ENCODE measurements at places on chromosomes 1 and 21.
A peak's percentile ranks its signal among the peaks of the same experiment; 100 is the strongest.

GRCh38 chr1:154465621-154466195 lies 36.3 kb upstream of the TDRD10 start:
- DNase-seq = no peak

DNA sequence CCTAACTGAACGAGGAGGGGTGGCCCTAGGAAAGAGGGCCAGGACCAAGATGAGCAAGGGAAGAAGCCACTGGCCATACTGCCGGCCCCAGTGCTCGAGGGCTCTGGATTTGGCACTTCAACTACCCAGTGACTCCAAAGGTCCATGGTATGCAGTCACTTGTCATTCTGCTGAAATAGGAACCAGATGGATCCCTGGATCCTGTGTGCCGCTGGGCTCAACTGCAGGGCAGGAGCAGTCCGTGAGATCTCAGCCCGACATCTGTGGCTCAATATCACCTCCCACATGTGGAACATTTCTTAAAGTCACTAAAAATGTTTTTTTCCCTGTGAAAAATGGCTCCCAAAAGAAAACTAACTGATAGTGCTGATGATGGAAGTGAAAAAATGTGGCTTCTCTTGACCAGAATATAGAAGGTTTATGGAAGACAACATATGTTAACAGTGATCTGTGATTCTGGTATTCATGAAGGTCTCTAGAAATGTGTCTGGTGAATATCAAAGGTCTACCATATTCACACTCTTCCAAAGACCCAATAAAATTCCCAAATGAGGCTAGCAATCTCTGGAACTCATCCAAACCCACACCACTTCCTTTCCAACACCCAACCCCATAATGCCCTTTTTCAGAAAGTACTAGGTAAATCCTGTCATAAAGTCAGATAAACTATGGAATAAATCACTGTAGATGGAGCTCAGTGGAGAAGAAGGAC lies 24.1 kb downstream of the PAFAH2 start:
- peak; percentile 20 for DNase-seq

DNA sequence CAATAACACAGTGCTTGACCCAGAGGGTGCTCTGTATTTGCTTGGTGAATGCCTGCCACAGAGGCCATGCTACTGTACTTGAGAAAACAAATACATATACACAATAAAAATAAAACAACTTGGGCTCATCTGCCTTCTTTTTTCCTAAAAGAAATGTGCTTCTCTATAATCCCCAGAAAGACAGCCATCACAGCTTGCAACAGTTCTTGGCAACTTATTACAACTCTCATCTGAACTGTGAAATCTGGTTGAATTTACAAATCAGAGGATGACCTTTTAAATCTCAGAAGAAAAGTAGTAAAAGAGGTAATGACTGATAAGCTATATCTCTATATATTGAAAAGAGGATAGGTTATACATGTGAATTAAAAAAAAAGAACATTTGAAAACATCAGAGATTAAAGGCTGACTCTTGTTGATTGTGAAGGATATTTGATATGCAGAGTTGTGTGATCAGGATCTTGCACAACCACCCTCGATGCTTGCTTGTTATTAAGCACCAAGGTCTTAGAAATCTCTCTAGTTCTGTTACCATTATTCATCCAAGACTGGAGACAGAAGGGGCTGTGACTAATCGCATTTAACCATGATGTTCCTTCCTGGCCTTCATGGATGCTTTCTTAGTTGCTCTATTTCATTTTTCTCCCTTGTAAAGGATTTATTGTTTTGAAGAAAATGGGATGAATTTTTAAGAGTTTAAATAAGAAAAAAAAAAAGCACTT lies 213.4 kb downstream of the APP start:
- DNase-seq = peak; percentile 41

DNA sequence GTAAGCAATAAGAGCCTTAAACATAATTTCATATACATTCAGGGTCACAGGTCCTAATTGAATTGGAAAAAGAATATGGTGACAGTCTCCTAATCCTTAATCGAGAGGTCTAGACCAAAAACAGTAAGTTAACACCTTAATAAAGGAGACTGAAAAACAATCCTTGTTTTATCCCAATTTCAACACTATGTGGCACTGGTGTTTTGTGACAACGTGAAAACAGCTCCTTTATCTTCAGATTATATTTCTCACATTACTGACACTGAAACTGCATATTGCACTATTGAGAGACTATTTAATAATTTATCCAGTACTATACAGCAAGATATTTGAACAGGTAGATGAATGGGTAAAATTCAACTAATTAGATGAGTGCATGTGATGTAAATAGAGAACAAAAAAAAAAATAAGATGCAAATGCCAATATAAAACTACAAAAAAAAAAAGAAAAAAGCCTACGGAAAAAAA lies 34.1 kb downstream of the TP53BP2 start:
- DNase-seq = peak; percentile 41

DNA sequence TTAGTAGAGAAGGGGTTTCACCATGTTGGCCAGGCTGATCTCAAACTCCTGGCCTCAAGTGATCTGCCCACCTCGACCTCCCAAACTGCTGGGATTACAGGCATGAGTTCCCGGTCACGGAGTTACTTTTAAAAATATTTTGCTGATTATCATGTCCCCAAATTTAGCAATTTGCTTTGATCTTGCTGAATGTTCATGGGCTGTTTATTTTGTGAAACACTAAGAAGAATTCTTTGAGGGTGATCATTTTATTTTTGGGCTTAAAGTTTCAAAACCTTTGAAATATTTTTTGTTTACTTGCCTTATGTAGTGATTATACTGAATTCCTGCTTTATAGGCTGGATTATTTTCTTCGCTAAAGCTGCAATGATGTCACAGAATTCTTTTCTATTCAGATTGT lies 11.4 kb upstream of the LAMC1 start:
- DNase-seq = no peak

- DNase-seq = peak; percentile 54
Observed at GRCh38 chr1:98975113-98975512, 29.5 kb downstream of the PLPPR5 start.

DNA sequence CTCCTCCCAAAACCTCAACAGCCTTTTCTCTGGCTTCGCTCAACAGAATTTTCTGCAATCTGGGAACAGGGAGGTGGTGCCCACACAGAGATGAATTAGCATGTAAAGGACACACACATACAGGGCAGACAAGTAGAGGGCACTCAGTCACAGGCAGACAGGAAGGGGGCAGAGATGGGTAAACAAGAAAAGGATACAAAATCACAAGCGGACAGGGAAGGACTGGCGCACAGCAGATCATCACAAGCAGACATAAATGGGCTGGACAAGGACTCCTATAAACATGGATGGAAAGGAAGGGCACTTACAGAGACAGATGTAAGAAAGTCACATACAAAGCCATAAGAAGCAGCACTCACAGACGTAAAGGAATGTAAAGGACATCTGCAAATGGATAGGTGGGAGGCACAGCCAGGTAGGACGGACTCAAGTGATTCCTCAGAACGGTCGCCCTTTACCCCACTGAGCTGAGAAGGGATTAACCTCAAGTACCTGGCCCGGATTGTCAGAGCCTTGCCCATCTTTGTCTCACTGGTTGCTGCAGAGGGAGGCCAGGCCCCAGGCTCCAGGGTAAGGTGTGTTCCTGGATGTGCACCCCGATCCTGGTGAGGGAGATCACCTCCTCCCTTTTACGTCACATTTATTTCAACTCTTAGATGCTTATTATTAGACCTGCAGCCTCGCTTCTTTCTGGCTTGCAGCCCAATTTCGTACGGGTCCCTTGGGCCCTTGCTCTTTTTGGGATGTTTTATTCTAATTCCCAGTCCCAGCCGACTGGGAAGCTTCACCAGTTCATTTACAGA lies 836 bp upstream of the PRCC start:
- DNase-seq = no peak

- DNase-seq = no peak
Observed at GRCh38 chr1:50476800-50477199, 53.6 kb upstream of the DMRTA2 start.

DNA sequence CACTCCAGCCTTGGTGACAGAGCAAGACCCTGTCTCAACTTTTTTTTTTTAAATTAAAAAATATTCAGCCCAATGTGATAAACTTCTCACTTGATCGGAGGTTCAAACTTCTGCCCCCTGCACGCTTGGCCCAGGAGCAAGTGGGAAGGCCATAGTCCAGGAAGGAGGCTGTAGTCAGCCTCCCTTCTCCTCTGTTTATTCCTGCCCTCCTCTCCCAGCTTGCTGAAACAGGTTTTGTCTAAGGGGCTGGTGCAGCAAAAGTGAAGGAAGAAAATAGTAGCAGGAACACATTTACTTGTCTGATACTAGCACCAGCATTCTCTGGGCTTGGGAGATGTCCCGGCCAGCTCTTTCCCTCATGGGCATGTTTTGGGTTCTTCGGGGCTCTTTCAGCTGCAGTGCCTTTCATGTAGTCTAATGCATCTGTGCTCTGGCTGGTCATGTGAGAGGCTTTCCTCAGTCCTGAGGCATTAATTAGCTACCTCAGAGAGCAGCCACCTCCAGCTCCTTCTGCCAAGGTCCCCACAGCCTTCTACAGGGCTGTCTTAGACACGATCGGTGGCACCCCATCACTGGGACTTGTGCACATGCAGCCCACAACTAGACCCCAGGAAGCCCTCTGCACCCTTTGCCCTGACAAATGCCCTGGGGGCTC lies 12.9 kb downstream of the SLC44A3 start:
- DNase-seq = no peak

- DNase-seq = peak; percentile 34
Observed at GRCh38 chr21:39628385-39628784, 15.6 kb downstream of the B3GALT5 start.

GRCh38 chr21:36663033-36663855 lies 35.7 kb upstream of the SIM2 start:
- no peak for DNase-seq

DNA sequence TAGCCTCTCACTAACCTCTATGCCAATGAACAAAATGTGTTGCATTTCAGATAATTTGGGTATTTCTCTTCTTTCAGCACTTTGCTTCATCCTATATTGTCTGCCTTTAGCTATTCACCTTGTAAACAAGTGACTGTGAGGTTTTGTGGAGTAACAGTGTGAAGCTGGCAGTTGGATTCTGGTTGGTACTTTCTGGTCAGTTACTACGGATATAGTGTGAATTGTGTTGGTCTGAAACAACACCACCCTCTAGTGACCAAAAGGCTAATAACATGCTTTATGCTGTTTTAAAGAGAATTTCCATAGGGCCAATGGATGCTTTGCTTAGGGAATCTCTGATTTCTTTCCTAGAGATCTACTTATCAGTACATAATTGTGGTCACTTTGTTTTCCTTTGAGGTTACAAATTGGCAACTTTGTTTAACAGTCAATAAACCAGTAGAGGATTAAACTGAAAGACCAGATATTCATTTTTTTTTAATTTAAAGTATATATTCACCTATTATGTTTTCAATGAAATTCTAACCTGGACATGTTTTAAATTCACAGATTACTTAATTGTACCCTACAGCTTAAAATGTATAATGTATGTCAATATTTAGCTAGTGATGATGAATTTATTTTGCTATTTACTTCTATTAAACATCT lies 2.5 kb upstream of the PTGER3 start:
- peak; percentile 60 for DNase-seq

- DNase-seq = no peak
Observed at GRCh38 chr1:168138134-168138533, 1.4 kb upstream of the GPR161 start.

- peak; percentile 91 for DNase-seq
Observed at GRCh38 chr1:79079770-79080169, 73.2 kb upstream of the ADGRL4 start.

GRCh38 chr1:98355656-98356383 lies 305.7 kb upstream of the SNX7 start:
- peak; percentile 79 for DNase-seq

- no peak for DNase-seq
Observed at GRCh38 chr1:29655945-29656850, 419.9 kb downstream of the PTPRU start.

- DNase-seq = peak; percentile 7
Observed at GRCh38 chr1:28926629-28927265, 12.4 kb downstream of the EPB41 start.

GRCh38 chr1:55869065-55869464 lies 653.9 kb upstream of the USP24 start:
- DNase-seq = peak; percentile 24

DNA sequence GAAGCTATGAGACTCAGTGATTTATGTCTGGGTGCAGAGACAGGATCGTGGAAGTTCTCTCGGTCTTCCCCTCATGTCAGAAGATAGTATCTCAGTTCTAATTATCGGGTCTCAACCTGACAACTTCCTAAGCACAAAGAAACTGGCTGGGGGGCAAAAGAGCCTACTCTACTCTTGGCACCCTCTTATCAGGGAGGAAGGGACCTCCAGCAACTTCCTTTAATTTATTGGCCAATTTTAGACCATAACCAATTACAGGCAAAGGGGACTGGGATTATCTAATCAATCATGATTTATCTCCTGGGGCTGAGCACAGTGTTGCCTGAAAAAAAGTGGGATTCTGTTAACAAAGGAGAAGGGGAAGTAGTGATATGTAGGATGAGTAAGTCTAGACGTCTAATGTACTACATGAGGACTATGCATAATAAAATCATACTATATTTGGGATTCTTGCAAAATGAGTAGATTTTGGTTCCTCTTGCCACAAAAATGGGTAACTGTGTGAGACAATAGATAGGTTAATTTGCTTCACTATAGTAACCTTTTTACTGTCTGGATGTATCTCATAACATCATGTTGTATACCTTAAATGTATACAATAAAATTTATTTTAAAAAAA lies 98.8 kb downstream of the ZFYVE9 start:
- DNase-seq = no peak

DNA sequence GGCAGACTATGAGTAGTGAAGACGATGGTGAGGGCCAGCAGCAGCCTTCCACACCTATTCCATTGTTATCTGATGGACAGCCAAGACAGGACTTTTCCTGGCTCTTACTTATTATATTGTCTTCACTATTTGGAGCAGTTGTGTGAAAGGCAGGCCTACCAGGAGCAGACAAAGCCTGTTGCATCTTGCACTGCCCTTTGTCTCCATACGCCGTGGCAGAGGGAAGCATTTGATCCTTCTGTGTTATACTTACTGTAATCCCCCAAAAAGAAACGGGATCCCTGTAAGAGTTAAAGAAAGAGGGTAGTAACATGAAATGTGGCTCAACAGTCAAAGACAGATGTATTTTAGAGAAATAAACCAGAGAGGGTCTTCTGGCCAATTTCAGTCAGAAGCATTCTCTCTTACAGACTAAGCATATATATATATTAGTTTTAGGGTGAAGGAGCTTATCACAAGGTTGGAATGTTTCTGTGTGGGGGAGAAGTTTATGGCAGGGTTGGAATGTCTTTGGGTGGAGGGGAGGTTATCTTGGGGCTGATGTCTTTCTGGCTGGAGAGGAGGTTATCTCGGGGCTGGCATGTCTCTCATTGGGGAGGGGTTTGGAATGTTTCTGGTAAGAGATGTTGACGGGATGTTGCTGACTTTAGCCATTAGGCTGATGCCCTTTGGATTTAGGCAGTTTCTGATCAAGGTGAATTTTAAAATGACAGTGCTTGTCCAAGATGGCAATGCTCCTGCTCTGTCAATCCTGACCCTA lies 23.4 kb upstream of the HSD3B1 start:
- DNase-seq = no peak

GRCh38 chr1:180997843-180998504 lies 24.7 kb downstream of the STX6 start:
- no peak for DNase-seq

- no peak for DNase-seq
Observed at GRCh38 chr1:246329900-246330299, 177.2 kb downstream of the SMYD3 start.

All from RPMI7951 (cell line).